Stimulated activated CD4-positive, alpha-beta T cell treated with anti-CD3 and anti-CD28 coated beads, Interleukin-1b, Interleukin-23, amount 100 ng/mL, for 1 hour (primary cell): ENCODE measurements at places on chromosomes 2 and 18.
A peak's percentile ranks its signal among the peaks of the same experiment; 100 is the strongest.

GRCh38 chr18:49625021-49625691, 63.3 kb downstream of the LIPG start:
- no peak for DNase-seq

DNA sequence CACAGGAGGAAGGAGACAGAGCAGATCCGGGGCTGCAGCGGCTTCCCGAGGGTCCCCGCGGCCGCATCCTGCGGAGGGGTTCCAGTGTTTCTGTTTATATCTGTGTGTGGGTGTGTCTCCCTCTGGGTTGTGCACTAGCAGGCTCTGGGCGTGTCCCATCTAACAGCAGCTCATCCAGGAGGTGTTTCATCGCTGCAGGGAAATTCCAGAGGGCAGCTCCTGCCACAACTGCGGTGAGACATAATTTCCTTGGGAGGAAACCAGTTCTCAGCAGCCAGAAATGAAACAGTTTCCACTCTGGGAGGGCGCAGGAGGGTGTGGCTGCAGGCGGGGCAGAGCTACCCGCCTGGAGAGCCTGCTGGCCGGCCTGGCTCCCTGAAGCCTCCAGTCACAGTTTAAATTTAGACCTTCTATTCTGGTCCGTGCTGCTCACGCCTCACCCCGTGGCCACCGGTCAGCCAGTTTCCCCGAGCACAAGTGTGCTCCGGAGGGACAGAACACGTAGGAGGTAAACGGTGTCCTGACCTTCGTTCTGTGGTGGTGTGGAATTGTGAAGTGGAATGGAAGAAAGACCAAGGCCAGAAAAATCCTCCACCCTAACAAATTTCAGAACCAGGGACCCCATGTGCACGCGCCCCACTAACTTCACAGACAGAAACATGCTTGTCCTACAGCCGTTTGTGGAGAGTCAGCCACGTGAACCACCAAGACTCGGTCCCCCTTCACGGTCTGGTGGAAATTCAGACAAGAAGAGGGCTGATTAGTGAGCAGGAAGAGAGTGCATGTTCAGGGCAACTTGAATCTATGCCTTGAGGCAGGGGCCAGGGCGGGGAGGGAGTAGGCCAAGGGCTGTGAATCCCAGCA, 50.2 kb downstream of the TEX44 start:
- peak; percentile 22 for DNase-seq

DNA sequence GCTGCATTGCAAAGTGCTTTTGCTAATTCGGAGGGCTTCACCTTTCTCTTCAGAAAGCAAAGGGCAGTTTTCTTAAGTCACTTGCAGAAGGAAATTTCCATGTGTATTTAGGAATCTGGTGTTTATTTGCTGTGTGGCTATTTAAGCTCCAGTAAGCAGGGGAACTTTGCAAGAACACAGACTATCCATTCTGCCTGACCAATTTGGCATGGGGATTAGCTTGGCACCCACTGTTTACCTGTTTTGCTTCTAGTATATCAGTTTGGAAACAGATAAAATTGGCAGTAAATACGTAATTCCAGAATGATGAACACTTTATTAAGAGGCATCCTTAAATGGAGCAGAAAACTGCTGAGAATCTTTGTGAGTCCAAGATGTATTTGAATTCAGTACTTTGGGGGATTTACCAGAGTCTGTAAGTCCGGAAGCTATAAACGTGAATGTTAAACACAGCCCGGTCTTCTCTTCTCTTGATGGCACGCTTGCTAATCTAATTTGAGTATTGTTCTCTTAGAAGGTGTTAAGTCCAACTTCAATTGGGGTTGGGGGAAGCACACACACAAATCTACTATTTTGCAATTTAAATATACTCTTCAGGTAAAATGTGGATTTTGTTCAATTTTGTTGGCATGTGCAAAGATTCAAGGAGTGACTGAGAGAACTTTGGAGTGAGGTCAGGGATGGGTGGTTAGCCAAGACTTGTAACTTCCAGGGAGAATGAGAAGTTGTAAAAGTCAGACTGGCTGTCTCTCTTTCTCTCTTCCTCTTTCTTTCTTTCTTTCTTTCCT, 650 bp downstream of the ACKR3 start:
- no peak for DNase-seq

GRCh38 chr2:181294979-181295378, 162.2 kb upstream of the ITGA4 start:
- no peak for DNase-seq

- DNase-seq, result no peak
Measured at GRCh38 chr18:76490670-76491472, 4.2 kb downstream of the ZNF516 start.

- DNase-seq, result no peak
Measured at GRCh38 chr2:108993095-108993937, 4.3 kb upstream of the EDAR start.

GRCh38 chr2:236677368-236677767, 107.7 kb downstream of the ACKR3 start:
- no peak for DNase-seq

- DNase-seq, result no peak
Measured at GRCh38 chr2:130877258-130877657, 40.5 kb downstream of the ARHGEF4 start.

DNA sequence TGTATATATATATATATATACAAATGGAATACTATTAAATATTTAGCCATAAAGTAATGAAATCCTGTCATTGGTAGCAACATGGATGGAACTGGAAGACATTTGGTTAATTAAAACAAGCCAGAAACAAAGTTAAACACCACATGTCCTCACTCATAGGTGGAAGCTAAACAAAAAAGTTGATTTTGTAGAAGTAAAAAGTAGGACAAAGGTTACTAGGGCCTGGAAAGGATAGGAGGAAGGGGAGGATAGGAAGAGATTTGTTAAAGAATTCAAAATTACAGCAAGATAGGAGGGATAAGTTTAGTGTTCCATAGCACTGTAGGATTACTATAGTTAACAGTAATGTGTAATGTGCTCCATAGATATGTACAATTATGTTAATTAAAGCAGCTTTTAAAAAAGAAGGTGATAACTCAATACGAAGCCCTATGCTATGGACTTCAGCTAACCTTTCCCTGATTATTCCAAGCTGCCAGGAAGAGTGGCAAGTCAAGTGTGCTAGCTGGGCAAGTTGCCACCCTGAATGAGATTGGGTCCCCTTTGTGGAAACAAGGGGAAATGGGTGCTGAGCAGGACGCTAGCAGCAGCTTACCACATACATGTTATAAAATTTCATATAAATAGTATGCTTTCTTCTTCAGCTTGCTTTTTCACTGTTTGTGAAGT, 12.3 kb downstream of the MERTK start:
- no peak for DNase-seq

DNA sequence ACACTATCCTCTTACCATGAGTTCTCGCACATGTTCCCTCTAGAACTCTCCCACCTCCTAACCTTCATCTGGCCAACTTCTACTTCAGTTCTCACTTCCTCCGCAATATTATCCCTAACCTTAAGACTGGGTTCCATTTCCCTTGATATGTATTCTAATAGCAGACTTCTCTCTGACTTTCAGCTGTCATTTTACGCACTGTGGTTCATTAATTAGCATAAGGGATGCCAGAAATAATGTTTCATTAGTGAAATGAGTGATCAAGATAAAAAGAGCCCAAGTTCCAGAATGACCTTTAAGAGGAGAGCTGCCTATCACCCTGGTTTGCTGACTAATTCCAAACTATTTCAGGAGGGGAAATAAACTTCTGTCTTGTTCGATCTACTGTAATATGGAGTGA, 108.6 kb upstream of the CCDC150 start:
- DNase-seq, result no peak

DNA sequence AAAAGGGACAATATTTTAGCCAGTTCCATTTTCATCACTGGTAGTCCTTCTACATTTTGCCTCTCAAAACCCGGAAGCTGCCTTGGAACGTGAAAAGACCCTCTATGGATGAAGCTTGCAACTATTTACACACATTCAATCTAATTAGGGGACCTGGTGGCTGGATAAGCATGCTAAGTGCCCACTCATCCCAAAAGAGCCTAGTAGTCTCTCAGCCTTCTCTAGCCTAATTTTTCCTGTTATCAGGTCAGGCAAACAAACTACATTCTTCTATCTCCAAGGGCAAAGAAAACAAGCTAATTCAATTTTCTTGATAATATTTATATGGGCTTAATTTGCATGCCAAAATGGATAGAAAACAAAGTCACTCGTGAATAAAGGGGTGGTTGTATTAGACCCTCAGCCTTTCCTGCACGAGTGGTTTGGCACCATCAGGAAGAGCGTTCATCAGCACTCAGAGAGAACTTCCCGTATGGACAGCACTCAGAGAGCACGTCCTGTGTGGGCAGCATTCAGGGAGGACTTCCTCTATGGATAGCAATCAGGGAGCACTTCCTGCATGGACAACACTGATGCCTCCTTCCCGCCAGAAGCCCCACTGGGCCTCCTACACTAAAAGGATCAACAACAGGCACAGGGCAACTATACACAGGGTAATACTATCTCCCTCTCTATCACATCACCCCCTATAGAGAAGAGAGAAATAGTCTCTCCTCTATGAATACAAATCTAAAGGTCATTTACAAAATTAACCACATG, 122.2 kb downstream of the RBMS1 start:
- DNase-seq, result no peak

DNA sequence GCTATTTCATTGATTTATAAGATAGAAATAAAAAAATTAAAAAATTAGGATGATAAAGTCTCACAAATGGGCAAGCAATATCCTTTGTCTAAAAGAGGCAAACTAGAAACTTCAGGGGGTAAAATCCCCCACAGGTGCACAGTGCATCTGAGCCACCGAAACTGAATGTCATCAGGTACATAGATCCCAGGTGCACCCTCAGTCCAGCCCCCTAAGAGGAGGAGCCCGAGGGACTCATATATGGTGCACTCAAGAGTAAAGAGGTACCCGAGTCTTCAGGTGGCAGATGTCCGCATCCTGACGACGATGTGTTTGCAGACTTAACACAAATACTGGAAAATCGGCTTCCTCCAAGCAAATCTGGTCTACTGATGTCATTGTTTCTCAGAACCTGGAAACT, 11.3 kb downstream of the QPCT start:
- DNase-seq, result no peak

GRCh38 chr2:126852361-126852760, 46.3 kb upstream of the TEX51 start:
- DNase-seq, result no peak

- no peak for DNase-seq
Measured at GRCh38 chr2:62461707-62462106, 44.3 kb downstream of the TMEM17 start.

DNA sequence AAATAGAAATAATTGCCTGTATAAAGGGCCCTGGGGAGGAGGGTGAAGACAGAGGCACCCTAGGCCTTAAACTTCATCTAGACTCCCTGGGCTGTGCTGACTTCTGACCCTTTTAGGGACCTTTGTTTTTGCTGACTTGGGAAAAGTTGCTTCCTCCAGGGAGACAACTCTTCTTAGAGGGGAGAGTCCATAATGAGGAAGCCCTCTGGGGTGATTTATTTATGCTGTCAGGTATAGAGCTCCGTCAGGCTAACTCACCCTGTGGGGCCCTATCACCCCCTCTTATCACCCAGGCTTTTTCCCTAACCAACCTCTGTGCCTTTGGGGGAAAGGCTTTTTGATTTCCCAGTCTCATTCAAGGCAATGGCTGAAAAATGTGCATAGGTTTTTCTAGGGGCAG, 8.1 kb downstream of the ONECUT2 start:
- no peak for DNase-seq

DNA sequence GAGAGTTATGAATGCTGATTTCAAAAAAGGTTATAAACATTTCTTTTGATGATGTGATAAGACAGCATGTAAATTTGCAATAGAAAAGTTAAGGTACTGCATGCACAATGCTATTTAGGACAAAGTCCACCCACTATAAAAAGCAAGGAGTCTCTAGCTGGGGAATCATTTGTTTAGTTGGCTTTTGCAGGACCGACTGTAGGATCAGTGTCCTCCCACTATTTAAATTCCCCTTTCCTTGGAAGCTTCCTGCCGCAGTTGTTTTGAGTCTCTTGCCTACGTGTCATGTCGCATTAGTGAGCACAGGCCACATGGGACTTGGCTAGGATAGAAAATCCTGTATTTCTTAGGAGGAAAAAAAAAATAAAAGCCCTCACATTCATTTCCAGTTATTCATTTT, 13.1 kb downstream of the QPCT start:
- no peak for DNase-seq

GRCh38 chr2:37894047-37894446, 31.0 kb upstream of the RMDN2 start:
- DNase-seq, result no peak

DNA sequence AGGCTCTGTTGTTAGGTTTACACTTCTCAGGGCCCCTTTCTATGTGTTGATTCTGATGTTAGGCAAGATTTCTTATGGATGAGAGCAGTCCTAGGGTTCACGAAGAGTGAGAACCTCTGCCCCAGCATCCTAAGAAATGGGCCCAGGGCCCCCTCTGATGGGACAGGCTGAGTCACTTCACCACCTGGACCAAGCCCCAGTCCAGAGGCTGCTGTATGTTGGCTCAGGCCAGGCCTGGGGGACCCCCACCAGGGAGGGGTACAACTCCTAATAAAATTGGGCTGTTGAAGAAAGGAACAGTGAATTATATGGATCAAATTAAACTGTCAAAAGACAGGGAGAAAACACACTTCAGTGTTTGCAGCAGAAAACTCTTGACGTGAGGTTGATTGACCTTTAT, 365.9 kb upstream of the HS6ST1 start:
- no peak for DNase-seq
